Stimulated activated naive B cell treated with anti-CD40 and anti-IgM and Interleukin-4, amounts not matched to agents 10 μg/mL and 1 μg/mL and 100 μg/mL, for 72 hours (primary cell): ENCODE measurements at places on chromosomes 2 and 18.

DNA sequence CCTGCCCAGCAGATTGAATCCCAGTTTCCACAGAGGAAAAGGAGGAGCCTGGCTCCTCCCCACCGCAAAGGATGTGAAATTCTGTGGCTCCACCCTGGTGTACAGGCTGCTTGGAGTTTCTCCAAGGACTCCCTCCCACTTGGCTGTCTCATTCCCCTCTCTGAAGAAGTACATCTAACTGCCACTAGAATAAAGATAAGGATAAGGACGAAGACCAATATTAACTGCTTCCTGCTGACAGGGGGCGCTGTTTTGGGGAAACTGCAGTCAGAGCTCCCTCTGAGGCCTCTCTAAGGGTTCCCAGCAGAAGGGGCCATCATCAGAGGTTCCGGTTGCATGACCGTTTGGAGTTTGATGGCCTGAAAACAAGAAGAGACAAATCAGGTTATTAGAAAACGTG, 790.9 kb downstream of the CPS1 start:
- DNase-seq = no peak

- DNase-seq = no peak
Observed at GRCh38 chr2:7121851-7122250, 204.6 kb downstream of the RNF144A start.

DNA sequence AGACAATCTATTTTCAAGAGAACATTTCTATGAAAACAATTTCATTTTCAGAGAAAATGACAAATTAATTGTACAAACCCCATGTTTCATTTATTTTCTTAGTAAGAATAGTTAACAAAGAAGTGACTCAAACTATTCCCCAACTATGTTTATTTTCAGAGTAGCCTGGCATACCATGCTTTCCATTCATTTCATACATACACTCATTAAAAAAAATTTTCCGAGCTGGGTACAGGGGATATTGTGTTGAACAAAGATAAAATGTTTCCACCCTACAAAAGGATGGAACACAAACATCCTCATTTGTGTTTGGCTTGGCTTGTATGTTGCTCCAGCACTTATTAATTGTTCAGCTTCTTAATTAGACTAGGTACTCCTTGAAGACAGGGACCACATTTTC, 331.4 kb downstream of the EXOC6B start:
- DNase-seq = no peak

GRCh38 chr2:71634567-71634966, 181.2 kb downstream of the DYSF start:
- no peak for DNase-seq

DNA sequence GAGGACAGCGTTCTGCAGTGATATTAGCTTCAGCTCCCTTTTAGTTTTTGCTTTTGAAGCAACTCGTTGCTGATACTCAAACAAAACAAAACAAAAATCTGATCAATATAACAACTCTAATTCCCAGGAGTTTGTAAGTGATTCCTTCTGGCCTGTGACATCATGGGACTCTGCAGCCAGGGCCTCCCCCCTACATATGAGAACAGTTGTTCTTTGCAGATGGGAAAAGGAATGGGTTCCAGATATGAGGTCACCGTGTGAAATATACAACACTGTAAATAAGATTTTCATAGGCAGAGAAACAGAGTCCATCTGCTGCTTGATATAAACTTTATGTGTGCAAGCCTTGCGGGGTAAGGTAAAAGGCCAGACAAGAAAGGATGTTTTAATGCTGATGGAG, 56.7 kb downstream of the DIS3L2 start:
- no peak for DNase-seq

GRCh38 chr18:27447451-27447881, 262.4 kb upstream of the CHST9 start:
- no peak for DNase-seq

GRCh38 chr2:134281815-134282419, 28.0 kb downstream of the MGAT5 start:
- no peak for DNase-seq

DNA sequence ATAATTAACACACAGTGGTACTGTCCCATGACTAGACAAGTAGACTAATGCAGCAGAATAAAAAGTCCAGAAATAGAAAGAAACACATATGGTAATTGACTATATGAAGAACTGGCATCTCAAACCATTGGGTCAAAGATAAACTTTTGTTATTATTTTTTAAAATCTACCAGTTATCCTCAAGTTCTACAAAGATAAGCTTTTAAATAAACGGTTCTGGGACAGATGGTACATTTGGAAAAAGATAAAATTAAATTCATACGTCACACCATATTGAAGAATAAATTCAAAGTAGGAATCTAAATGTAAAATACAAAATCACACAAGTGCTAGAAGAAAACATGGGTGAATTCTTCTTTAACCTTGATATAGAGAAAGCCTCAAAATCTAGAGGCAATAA, 37.6 kb upstream of the PLEKHM3 start:
- DNase-seq = no peak

GRCh38 chr2:39719317-39719716, 53.6 kb downstream of the TMEM178A start:
- DNase-seq = no peak

DNA sequence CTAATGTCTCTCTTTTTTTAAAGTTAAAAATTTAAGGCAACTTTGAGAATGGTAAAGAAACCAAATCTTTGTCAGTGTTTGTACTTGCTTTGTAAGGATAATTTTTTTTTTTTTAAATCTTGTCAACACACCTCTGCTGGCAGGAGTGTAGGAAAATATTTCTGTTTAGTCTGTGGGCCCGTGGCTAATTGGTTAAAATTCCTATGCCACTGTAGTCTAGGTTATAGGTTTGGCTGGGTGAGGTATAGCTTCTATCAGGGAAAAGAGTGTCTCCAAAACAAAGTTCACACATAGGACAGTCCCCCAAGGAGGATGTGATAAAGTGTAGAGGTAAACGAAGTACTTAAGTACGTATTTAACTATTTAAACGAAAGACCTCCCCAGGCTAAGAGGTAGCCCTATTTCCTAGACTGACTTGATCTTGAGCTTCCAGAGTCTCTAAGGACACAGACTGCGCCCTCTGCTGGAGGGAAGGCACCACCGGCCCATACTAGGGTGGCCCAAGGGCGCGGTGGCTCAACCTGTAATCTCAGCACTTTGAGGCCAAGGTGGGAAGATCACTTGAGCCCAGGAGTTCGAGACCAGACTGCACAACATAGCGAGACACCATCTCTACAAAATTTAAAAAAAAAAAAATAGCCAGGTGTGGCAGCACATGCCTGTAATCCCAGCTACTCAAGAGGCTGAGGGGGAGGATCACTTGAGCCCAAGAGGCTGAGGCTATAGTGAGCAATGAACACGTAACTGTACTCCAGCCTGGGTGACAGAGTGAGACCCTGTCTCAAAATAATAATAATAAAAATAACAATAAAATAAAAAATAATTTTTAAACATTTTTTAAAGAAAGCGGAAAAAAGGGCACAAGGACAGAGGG, 8.9 kb downstream of the TEX44 start:
- peak; percentile 57 for DNase-seq

DNA sequence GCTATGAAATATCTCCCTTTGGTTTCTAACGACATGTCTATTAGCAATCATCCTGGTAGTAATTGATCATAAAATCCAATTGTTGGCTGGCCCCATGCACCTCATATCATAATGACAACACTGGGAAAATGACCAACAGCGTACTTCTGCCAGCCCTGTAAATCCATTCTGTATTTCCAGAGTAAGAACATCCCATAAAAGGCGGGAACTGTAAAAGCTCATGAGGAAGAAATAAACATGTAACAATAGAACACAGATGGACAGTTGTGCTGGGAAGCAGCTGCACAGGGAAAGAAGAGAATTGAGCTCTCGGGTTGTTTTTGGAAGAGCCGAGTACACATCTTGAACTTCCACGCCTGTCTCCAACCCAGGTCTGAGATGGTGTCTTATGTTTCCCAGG, 218.7 kb downstream of the CMPK2 start:
- no peak for DNase-seq

DNA sequence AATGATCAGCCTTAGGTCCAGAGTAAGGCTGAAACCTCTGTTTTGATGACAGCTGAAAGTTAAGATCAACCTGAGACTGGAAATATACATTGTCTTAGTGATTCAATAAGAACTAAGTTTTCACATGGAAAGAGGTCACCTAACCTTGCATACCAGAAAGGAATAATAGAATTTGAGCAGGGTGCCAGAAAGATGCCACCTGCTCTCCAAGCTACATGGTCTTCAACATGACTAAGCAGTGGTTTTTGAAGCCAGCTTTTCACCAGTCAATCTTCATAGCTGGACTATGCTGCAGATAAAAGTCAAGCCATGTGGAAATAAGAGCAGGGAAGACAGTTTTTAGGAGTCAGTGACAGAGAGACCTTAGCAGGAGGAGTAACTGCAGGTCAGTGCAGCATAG, 589.4 kb upstream of the SYT4 start:
- DNase-seq = no peak

GRCh38 chr18:36297417-36298125, at the start of gene FHOD3:
TSS of gene FHOD3 (plus strand) at chr18:36297713. CDS start at chr18:36297836, 123 bp downstream.
- DNase-seq = peak; percentile 4

GRCh38 chr2:45759310-45759851, 107.9 kb downstream of the PRKCE start:
- DNase-seq = no peak

- no peak for DNase-seq
Observed at GRCh38 chr2:231315896-231316295, 79.6 kb upstream of the B3GNT7 start.
